ENCODE measurements at places on chromosomes 4 and X.

- no peak for DNase-seq
Measured at GRCh38 chrX:40420899-40421729, 159.7 kb upstream of the ATP6AP2 start.

GRCh38 chr4:66169341-66169740, 499.1 kb upstream of the EPHA5 start:
- no peak for DNase-seq

- no peak for DNase-seq
Measured at GRCh38 chr4:86928400-86929255, 6.2 kb upstream of the AFF1 start.

DNA sequence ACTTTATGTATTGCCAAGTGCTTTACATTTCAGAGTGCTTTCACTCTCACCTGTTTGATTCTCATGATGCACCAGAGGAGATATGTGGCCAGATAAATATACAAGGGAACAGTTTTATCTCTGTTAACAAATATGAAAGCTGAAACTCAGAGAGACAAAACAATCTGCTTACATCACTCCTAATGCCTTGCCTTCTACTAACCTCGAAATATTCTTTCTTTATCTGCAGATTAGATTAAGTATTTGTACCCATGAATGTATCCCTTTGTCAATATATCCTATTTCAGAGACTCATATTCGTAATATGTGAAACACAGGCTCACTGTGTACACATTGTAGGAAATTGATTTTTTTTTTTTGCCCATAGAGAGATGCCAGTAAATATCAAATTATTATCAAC, 178.1 kb downstream of the NWD2 start:
- no peak for DNase-seq

DNA sequence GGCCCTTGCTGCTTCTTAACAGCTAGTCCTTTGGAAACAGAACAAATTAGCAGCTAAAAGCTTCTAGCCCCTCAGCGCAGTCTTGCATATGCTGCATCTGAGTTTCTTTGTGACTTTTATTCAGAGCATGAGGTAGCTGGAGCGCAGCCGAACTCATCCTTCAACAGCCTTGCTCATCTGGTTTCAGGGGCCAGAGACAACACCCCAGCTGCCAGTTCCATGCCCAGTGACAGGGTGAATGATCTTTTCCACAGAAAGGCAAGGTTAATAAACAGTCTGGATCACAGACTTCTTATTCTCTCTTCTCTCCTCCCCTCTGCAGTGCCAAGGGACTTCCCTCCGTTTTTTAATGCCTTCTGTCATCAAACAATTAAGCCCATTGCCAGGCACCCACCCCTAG, 216.6 kb upstream of the INTU start:
- no peak for DNase-seq

DNA sequence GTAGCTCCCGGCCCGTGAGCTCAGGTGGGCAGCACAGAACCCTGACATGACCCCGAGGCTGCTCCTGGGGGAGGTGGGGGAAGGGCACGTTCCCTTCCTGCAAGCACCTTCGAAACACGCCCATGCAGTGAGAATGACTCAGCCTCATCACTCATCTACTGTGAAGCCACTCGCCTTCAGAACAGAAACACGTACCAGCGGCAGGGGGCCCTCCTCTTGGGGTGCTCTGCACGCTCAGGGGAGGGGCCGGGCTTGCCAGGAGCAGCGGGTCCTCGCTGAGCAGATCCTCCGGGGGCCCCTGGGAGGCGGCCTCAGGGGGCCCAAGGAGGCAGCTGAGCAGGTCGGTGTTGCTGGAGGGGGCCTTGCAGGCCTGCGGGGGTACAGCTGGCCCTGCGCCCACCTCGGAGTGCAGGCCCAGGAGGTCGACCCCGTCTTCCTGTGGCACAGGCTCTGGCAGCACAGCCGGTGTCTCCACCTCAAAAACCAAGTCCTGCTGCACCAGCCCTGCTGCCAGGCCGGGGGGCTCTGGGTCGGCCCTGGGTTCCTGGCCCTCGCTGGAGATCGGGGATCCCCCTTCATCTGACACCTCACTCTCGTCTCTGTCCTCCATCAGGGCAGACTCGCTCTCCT, 40.9 kb upstream of the CPLX1 start:
- no peak for DNase-seq

DNA sequence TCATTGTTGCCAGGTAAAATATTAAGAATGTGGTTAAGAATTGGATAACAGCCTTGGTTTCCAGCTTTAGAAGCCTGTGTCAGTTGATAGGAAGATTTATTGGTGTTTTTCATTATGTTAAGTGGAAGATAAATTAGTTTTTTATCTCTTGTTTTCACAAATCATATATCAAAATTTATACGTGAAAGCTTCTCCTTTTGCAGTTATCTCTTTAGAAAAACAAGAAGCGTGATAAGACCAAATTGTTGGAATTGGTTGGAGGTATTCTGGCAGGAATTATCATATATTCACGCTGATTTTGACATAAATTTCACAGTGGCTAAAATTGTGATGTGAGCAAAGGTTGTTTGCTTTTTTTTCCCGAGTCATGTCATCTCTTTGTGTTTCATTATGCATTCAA, 90.6 kb downstream of the FRMPD4 start:
- DNase-seq: no peak

GRCh38 chrX:132482632-132483031, 6.2 kb downstream of the MBNL3 start:
- DNase-seq: no peak

DNA sequence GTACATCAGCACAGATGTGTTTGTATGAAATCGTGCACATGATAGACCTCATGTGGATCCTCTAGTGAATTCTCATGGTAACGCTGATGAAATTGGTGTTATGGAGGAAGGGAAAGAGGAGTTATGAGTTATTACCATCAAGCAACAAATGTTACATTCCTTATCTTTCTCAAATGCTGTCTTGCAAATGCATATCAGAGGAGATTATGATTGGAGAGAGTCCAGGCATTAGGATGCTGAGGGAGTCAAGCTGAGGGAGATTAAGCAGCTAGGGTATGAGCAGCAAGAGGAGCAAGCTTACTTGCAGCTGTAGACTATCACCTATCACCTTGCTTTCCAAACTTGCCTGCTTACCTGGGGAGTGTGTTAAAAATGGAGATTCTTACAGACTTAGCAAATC, 36.8 kb upstream of the SFRP2 start:
- no peak for DNase-seq

GRCh38 chrX:151174581-151175282, 1.7 kb upstream of the GPR50 start:
- no peak for DNase-seq

DNA sequence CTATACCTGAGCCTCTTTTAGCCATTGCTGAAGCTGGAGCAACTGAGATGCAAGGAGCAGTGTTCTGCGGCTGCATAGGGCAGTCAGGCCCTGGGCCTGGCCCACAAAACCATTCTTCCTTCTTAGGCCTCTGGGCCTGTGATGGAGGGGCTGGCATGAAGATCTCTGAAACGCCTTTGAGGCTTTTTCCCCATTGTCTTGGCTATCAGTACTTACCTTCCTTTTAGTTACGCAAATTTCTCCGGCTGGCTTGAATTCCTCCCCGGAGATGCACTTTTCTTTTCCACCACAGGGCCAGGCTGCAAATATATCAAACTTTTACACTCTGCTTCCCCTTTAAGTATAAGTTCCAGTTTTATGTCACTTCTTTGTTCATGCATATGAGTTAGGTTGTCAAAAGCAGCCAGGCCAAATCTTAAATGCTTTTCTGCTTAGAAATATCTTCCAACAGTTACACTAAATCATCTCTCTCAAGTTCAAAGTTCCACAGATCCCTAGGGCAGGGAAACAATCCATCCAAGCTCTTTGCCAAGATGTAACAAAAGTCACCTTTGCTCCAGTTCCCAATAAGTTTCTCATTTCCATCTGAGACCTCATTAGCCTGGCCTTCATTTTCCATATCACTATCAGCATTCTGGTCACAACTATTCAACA, 194.4 kb upstream of the PCDH7 start:
- DNase-seq: no peak

DNA sequence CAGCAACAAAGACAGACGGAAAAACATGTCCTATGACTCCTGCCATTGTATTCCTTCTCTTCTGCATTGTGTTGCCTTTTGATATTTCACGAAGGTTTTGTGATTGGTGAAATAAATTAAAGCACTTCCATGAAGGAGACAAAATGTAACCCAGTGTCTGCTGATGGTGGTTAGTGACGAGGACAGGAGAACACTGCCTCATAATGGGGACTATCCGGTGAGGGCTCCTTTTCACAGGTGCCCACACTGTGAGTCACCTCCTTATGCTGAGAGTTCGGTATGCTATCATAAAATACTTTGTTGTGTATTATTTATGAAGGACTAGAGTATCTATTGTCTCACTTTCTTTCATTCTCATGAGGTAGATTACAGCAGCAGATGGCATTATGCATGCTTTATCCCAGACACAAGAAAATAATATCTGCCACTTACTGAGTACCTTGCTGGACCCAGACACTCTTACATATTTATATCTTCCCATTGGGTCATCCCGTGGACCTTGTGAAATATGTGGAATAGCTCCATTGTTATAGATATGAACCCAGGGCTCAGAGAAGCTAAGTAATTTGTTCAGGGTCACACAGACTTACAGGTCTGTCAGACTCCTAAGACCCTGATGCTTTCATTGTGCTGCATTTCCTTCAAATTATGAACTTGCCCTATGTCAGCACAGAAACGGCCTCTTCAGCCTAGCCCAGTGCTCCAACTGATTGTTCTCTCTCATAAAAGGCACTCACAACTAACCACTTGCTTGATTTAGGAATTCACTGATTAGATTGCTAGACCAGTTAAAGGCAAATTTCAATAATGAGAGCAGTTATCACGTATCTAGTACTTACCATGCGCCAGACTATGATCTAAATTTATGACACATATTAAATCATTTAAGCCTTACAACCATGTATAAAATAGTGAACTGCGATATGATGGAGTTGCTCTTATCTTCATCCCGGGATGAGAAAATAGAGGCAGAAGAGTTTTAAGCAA, 31.2 kb downstream of the PLS3 start:
- no peak for DNase-seq

- no peak for DNase-seq
Measured at GRCh38 chr4:118816538-118817177, 19.3 kb downstream of the SEC24D start.

- no peak for DNase-seq
Measured at GRCh38 chrX:13545726-13546125, 23.7 kb upstream of the EGFL6 start.

DNA sequence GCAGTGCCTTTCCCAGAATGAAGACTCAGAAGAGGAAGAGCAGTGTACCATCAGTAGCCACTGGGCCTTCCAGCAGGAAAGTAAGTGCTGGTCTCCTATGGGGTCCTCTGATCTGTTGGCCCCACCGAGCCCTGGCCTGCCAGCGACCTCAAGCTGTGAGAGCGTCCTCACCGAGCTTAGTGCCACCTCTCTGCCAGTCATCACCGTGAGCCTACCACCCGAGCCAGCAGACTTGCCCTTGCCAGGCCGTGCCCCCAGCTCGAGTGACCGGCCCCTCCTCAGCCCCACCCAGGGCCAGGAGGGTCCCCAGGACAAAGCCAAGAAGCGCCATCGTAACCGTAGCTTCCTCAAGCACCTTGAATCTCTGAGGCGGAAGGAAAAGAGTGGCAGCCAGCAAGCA, 69.7 kb downstream of the STARD8 start:
- DNase-seq: no peak

DNA sequence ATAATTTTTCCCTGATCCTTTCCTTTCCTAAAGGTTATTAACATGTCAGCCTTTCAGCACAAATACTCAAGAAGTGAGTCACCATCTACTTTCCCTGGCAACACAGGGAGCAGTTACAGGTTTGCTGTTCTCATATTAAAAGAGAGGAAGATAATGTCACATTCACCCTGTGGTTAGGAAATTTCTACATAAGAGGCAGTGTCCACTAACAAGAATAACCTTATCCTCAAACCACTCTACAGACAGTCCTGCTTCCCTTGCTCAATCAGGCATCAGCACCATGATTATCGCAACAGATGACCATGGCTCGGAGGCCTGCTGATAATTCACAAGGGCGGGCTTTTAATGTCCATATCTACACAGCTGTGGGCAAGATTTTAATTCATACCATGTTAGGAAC, 30.9 kb downstream of the RNF150 start:
- peak; percentile 64 for DNase-seq

DNA sequence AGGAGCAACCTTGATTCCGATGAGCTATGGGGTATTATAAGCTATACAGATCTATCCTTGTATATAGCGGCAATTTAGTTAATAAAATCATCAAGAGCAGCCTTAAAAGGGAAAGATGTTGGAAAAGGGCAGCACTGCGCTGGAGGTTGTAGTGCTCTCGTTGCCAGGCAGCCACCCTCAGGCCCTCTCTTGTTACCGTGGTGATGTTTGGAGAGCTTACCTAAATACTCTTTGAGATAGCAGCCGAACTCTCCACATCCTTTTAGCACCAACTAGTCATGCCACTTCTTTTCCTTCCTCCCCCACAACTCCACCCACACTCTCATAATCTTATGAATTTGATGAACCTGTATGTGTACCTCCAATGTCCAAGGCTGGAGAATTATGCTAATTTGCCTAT, 3.8 kb upstream of the RADX start:
- DNase-seq: no peak

DNA sequence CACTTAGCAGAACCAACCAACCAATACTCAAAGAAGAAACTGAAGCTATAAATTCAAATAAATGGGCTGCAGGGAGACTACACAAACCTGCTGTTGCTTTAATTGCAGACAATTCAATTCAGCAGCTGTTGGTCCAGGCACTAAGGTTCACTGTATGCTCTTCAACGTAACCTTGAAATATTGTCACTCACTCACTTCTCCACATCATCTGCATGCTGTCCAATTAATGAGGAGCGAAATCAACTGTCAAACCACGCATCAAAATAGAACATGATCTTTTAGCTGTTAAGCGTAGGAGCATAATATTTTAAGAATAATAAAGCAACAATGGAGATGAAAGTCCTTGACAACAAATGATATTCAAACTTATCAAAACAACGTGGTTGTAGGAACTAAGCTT, 17.0 kb downstream of the ENOX2 start:
- no peak for DNase-seq

DNA sequence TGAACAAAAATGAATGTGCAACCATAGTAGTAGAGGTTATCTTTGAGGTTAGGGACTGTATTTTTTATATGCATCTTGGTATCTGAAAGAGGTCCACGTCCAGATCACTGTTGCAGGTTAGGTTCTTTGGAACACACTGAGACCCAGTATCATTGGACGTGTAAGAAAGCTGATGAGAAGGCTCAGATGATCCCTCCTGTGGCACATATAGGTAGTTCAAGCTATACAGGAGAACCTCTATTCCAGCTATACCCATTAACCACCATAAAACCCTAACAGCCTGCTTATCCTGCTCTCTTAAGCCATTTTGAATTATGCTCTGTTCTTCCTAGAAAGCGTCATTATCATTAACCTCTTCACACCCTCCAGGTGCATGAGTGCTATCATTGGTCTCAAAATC, 930.7 kb upstream of the HS3ST1 start:
- DNase-seq: no peak

Measured in HFF-Myc (cell line).